ENCODE measurements at places on chromosomes 5 and 9.

DNA sequence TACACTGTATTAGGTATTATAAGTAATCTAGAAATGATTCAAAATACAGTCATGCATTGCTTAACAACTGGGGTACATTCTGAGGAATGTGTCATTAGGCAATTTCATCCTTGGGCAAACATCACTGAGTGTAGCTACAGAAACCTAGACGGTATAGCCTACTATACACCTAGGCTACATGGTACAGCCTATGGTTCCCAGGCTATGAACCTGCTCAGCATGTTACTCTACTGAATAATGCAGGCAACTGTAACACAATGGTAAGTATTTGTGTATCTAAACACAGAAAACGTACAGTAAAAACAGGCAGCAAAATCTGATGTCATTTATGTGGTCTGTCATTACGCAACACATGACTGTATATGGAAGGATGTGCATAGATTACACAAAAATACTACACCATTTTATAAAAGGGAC is 96.8 kb downstream of the RAPGEF6 start:
- no peak for DNase-seq

DNA sequence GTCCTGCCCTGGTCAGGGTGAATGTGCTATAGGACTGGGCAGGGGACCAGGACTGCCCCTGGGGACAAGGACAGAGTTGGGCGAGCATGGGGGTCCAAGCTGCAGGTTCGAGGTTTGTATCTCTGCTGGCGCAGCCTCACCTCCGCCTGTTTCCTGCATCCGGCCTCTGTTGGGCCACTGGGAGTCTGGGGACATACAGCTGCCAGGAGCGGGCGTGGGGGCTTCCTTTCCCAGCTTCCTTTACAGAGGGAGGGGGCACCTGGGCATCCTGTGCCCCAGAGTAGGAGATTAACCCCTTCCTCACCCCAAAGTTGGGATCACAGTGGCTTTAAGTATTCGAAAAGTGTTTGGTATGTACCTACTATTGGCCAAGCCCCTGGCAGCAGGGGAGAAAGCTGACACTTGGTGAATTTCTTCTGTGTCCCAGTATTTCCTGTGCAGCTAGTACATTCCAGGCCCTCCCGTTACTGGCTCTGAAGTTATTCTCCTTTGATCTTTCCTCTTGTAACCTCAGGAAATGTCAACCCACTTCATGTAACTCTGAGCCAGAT is 19.0 kb downstream of the OLFML2A start:
- DNase-seq = no peak

DNA sequence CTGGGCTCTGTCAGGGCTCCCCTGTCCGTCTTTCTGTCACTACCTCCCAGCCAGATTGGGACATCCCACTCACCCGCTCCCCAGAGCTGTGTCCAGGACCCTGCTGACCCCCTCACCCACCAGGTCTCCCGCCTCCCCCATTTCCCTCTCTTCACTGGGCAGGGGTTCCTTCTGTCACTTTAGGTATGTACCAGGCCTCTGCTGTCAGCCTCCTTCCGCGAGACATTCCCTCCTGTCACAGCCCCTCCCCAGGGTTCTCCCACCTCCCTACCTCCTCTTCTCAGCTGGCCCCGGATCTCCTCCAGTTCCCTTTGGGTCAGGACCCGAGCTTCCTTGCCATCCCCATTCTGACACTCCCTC is 488 bp downstream of the POLR1E start:
- no peak for DNase-seq

GRCh38 chr9:22010866-22011625 is 1.9 kb upstream of the CDKN2B start:
- no peak for DNase-seq

- DNase-seq = no peak
Measured at GRCh38 chr9:91659529-91660495, 236.2 kb upstream of the NFIL3 start.

DNA sequence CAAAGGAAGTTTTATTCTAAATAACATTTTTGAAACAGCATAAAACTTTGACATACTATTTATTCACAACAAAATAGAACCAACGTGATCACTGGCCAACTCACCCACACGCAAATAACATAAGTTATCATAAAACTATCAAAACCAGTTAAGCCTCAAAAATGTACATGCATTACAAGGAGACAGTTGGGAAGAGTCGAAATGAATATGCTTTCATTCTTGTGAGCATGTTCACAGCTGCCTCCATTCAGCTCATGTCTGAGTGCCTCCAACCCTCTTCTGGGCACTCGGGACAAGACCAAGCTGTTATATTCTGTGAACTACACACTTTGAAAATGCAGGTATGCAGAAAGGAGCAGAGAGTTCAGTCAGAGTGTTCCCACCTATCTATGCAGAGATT is 284.9 kb downstream of the BNC2 start:
- no peak for DNase-seq

DNA sequence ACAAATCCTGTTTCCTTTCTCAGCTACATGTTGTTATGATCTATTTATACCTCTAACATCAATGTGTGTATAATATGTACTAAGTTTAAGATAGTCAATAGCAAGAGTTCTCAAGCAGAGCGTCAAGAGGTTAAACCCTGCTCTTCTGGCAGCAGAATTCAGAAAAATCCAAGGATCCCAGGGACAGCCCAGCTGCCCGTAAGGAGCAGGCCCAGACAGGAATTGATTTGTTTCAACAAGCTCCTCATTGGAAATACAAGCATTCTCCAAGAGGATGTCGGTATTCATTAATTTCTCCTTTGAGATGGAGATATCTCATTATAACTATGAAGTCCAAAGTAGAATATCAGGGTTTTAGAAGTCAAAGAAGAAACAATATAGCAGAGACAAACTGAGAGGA is 14.9 kb downstream of the EFNA5 start:
- DNase-seq = no peak

DNA sequence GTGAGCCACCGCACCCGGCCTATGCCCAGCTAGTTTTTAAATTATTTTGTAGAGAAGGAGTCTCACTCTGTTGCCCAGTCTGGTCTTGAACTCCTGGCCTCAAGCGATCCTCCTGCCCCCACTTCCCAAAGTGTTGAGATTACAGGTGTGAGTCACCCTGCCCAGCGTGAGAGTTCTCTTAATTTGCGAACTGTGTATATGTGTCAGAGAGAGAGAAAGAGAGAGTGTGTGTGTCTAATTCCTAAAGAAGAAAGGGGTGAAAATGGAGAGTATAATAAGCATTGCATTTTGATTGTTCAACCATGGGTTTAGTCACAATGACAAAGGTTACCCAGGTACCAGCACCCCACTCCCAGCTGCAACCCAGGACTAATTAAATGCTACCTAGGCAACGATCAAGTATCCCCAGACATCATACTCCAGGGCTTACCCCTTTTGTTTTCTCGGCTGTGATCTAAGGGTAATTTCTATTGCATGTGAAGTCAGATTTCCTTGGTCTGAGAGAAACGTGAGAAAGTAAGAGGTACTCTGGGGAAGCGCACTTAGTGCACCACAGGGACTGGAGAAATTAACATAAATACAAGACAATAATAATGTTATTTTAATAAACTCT is 16.6 kb downstream of the MAP1B start:
- no peak for DNase-seq

DNA sequence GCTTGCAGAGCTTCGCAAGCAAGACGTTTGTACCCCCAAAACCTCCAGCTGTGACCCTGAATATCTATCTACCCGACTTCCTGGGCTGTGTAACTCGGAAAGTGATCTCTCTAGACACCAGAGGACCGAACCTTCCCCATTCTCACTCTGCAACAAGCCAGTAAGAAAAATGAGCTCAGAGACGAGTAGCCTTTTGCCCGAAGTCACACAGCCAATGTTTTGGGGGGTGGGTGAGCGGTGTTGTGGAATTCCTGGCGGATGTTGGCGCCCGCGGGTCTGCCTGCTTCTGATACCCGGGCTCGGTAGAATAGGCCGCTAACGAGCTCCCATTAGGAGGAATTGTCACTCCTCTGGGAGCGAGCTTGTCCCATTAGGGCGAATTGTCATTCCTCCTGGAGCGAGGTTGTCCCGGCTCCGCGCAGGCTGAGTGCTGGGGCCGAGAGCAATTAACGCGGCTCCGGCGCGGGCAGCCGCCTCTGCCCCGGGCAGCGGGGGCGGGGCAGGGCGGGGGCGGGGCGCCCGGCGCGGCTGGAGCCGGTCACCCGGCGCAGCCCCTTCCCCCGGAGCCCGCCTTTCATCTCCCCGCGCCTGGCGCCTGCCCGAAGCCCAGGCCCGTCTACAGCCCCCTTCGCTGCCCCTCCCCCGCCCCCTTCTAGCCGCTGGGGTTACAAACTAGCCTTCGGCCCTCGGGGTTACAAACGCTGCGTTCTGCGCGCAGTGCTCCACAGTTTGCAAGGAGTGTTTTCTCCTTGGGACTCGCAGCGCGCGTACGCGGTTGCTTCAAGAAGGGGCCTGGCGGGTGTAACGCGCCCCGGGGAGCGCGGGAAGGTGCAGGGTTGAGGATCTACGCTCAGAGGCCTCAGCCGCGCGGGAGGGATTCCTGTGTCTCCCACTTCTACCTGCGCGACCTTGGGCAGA is 3.5 kb upstream of the MSX2 start:
- no peak for DNase-seq

DNA sequence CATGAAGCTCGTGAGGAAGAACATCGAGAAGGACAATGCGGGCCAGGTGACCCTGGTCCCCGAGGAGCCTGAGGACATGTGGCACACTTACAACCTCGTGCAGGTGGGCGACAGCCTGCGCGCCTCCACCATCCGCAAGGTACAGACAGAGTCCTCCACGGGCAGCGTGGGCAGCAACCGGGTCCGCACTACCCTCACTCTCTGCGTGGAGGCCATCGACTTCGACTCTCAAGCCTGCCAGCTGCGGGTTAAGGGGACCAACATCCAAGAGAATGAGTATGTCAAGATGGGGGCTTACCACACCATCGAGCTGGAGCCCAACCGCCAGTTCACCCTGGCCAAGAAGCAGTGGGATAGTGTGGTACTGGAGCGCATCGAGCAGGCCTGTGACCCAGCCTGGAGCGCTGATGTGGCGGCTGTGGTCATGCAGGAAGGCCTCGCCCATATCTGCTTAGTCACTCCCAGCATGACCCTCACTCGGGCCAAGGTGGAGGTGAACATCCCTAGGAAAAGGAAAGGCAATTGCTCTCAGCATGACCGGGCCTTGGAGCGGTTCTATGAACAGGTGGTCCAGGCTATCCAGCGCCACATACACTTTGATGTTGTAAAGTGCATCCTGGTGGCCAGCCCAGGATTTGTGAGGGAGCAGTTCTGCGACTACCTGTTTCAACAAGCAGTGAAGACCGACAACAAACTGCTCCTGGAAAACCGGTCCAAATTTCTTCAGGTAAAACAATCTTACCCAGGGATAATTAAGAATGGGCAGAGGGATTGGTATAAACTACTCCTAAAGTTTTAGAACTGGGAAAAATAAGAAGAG is 12.9 kb downstream of the ITGA1 start:
- no peak for DNase-seq

GRCh38 chr5:14123974-14124482 is 19.1 kb upstream of the TRIO start:
- DNase-seq = no peak

GRCh38 chr5:66864240-66864884 is 268.2 kb downstream of the MAST4 start:
- no peak for DNase-seq

DNA sequence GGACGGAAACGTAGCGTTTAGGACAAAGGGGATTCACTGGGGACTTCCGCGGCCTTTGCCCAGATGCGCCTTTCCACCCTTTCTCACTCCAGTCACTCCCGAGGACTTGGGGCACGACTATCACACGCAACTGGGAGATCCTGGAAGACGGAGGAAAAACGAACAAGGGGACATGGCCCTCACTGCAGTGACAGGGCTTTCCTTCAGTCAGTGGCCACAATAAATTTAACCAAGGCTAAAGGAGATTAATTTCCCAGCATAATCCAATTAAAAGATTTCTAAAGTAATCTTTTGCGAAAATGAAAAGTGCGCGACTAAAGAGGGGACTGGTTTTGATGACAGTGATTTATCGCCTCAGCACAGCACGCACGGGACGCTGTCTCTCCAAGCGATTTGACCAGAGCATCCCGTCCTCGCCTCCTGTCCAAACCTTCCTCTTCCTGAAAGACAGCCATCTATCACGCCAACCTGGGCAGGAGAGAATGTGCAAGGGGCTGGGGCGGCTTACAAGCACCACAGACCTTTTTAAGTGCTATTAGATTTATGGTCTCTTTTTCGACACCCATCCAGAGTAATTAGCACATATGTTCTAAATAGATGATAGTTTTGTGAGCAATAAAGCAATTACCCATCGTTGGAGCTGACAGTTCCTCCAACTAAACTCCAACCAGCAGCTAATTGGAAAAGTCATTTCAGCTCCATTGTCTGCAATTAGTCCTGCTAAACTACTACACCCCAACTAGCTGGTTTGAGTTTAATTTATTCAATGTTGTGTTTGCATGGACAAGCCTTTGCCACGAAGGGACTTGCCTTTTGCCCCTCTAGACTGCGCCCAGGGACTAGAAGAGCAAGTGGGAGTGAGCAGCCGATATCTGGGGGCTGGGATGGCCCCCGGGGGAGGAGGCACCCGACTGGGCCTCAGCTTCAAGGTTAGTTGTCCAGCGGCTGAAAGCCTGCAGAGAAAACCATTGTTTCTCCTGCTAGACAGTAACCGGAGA is 7.4 kb downstream of the NR2F1-AS1 start:
- no peak for DNase-seq

Measured in cerebellar nuclear complex (tissue), 1 donor.